ENCODE measurements at places on chromosomes 3 and 15.

DNA sequence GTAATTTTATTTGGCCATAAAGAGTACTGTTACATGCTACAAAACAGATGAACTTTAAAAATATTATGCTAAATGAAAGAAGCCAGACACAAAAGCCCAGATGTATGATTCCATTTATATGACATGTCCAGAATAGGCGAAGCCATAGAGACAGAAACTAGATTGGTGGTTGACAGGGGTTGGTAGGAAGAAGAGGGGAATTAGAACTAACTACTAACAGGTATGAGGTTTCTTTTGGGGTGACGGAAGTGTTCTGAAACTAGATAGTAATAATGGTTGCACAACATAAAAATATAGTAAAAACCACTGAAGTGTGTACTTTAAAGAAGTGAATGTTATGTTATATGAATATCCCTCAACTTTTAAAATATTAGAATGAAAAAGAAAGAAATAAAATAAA, 66.1 kb downstream of the GBE1 start:
- no peak for DNase-seq

GRCh38 chr15:100123611-100124010, 218.2 kb downstream of the ADAMTS17 start:
- no peak for DNase-seq

GRCh38 chr3:4582624-4583023, 89.5 kb downstream of the ITPR1 start:
- DNase-seq, result peak; percentile 1

DNA sequence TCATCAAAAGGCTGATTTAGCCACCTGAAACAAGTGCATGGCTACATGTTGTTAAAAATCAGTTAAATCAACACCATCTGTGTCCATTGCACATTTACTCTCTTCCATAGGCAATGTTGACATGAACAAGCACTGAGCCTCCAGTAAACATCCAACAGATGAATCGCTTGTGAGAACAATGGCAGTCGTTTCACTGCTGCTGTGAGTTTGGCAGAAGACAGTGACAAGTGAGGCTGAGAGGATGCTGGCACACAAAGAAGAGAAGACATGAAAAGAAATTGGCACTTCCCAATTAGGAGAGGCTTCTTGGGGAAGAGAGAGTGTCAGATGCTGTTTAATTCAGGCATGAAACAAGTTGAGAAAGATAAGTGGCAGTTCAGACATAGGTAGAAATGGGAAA, 227.4 kb upstream of the STT3B start:
- DNase-seq, result no peak

DNA sequence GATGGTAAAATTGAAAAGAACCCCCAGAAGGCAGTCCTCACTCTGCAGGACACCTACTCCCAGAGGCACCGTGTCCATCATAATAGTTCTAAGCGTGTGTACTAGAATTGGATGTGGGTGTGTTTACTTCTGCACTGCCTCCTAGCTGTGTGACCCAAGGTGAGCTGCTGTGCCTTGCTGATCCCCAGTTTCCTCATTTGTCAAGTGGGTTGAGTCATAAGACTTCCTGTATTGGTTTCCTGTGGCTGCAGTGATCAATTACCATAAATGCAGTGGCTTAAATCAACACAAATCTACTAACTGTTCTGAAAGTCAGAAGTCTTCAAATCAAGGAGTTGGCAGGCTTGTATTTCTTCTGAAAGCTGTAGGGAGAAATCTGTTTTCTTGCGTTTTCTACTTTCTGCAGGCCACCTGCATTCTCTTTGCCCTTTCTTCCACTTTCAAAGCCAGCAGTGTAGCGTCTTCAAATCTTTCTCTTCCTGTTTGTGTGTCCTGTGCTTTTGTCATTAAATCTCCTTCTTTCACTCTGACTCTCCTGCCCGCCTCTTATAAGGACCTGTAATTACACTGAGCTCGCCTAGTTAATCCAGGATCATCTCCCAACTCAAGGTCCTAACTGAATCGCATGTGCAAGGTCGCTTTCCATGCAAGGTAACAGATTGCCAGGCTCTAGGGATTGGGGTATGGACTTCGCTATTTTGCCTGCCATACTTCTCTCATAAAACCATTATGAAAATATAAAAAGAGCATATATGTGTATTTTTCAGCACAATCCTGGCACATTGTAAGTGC, 59.0 kb downstream of the RORA start:
- DNase-seq, result no peak

DNA sequence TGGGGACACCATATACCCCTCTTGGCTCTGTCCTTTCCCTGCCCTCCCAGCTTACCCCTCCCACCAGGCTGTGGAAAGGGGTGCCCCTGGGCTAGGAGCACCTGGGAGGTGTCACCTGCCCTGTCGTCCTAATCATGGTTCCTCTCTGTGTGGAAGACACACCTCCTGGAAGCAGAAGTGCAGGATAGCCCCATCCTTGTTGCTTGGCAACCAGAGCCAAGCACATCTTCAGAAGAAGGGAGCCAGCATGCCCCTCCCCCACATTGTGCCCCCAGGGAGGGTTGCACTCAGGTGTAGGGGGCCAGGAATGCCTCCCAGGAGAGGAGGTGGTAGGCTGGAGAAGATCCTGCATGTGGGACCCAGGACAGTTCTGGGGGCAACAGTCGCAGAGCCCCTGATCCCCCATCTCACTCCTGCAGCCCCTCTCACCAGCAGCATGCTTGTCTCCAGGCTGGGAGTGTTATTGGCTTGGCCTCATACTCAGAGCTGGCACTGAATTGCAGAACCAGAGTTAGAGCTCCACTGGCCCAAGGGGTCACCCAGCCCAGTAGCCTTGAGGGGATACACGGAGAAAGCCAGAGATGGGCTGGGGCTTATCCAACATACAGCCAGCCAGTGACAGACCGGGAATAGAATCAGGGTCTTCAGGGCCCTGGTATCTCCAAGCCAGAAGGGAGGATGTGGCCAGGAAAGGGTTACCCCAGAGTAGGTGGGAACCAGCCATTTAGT, 8.4 kb downstream of the RAB6B start:
- DNase-seq, result no peak

DNA sequence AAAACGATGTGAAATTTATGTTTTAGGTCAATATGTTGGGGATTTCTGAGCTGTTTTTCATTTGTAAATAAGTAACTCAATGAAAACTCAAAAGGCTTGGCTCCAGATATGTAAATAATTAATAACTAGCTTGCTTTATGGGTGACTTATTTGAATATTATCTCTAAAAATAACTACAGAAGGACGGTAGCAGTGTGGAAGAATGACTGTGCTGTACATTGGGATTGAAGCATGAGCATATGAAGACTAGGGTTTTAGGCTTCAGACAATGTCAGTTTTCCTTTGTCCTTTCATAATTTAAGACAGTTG, 343.9 kb downstream of the GRM7 start:
- no peak for DNase-seq

DNA sequence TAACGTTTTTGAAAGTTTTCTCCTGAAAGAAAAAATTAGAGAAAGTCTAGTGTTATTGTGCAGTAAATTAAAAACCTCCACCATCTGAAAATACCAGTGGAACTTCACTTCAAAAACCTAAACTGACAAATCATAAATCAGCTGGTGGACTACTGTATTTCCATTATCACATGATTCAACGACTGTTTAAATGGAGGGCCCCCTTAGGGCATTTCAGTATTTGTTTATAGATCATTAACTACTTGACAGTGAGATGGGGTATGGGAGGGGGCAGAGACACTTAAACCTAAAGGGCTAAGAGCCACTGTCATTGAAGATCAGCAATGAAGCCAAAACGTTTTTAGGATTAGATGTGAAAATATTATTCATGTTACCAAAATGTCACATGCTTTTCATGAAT, 8.8 kb upstream of the C15orf61 start:
- no peak for DNase-seq

DNA sequence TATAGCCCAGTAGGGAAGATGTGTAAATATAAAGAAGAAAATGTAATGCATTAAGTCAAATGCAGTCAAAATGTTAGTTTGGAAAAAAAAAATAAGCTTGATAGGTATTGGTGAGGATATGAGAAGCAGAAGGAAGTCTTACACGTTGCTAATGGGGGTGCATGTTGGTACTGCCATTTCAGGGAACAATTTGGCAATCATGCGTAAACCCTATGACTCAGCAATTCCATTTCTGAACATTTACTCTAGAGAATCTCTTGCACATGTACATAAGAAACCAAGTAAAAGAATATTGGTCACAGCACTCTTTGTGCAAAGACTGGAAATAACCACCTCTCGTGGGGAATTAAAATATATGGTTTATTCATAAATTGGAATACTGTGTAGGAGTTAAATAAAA, 35.5 kb upstream of the TIMP4 start:
- DNase-seq, result peak; percentile 61

GRCh38 chr15:56934269-56934668, 15.8 kb downstream of the TCF12 start:
- no peak for DNase-seq

GRCh38 chr3:124602980-124603627, 127.1 kb upstream of the UMPS start:
- no peak for DNase-seq

DNA sequence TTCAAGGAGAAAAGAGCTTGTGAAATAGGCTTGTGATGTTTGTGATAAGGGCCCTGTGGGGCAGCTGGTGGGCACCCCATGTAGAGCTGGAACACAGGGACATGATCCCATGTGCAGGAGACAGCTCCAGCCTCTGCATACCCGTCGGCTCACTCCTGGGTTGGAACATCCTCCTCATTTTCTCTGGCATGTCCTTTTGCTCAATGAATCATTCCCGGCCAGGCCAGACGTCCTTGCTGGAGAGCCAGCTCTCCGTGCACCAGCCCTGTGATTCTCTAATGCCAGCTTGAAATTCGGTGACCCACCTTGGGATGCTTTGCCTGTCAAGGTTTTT, 77.3 kb downstream of the SMAD3 start:
- DNase-seq, result no peak

GRCh38 chr3:134328846-134329245, 45.4 kb downstream of the AMOTL2 start:
- DNase-seq, result no peak

- no peak for DNase-seq
Measured at GRCh38 chr3:117545484-117545883, 835.9 kb downstream of the TUSC7 start.

GRCh38 chr3:179182902-179183301, 34.7 kb downstream of the PIK3CA start:
- no peak for DNase-seq

DNA sequence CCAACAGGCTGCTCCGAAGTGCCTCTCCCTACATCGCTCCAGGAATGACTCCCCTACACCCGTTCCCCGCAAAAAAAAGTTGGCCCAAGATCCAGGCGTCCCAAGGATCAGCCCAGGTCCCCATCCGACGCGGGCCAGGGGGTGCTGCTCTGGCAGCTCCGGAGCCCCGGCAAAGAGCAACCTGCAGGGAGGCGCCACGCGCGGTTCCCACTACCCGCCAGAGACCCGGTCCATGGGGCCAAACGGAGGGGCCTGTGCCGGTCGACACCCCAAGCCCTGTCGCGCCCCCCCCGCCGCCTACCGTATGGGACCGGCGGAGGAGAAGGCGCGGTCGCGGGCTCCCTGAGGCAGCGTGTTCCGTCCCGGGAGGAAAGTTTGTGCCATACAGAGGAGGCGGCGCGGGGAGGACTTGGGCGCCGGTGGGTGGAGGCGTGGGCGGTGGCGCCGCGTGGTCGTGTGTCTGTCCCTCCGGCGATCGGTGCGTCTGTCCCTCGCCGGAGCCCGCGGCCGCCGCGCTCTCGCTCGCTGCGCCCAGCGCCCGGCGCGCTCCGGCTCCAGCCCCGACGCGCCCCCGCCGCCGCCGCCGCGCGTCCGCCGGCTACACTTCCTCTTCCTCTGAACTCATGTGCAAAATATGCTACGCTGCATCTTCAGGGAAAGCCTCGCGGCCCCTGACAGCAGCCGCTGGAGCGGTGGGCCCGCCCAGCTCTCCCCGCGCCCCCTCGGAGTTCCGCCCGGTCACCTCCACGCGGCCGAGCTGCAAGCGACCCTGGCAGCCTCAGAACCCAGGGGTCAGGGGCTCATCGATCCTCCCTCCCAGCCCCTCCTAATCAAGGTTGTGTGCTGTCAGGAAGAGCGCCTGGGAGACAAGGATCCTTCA, at the start of gene RFTN1:
TSS of gene RFTN1 (minus strand) at position 559 of the 880 bp plus-strand sequence. CDS start 19,830 bp downstream, outside the sequence.
- no peak for DNase-seq

GRCh38 chr3:17730318-17730967, 12.0 kb downstream of the TBC1D5 start:
- DNase-seq, result no peak

DNA sequence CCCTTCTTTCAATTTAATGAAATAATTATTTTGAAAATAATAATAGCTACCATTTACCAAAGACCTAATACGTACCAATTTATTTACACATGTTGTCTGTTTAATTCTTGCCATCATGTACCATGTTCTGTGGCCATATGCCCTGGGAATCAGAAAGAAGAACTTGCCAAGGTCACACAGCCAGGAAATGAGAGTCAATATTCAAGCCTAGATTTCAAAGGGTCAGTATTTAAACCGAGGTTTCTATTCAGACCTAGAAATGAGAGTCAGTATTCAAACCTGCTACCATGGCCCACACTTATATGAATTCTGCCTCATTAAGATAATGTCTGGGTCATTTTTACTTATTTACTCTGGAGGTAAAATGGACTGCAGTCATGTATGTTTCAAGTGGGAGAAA, 103.6 kb upstream of the TBL1XR1 start:
- DNase-seq, result no peak

DNA sequence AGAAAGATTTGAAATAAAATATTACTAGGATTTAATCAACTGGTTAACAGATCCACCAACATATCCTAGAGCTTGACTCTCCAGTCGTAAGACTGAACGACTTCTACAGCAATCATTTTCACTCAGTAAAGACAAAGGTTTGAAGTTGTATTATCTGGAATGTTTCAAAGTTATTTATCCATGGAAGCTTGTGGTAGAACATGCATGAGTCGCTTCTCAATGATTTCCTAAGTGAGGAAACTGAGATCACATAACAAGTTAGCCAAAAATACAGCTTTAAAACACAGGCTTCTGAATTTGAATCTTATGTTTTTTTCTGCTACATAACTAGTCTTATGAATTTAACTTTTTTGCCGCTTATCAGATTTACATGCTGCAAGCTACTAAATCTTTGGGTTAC, 241.8 kb downstream of the FOXP1 start:
- DNase-seq, result peak; percentile 59

DNA sequence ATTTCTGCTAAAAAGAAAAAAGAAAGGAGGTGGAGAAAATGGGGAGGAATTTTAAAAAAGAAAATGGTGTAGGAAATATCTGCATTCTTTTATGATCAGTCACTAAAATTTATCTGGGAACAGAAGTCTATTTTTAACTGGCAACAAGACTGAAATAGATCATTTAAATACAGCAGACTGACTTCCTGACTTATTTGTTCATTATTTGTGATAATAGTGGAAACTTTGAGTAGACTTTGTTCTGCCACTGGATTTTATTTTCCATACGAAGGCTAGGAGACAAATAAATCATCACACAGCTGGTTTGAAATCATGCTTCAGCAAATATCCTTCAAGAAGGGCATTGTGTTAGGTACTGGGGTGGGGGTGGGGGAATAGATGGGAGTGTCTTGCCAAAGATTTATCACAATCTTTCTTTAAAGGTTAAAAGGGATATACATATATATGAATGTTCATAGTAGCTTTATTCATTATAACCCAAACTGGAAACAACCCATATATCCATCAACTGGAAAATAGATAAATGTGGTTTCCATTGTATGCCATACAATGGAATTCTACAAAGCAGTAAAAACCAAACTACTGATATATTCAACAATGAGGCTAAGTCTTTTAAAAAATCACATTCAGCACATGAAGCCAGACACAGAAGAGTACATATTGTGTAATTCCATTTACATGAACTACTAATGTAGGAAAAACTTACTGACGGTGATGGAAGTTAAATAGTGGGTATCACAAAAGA, 4.7 kb upstream of the CLASP2 start:
- no peak for DNase-seq
